ENCODE measurements at places on chromosomes 1 and 21.

DNA sequence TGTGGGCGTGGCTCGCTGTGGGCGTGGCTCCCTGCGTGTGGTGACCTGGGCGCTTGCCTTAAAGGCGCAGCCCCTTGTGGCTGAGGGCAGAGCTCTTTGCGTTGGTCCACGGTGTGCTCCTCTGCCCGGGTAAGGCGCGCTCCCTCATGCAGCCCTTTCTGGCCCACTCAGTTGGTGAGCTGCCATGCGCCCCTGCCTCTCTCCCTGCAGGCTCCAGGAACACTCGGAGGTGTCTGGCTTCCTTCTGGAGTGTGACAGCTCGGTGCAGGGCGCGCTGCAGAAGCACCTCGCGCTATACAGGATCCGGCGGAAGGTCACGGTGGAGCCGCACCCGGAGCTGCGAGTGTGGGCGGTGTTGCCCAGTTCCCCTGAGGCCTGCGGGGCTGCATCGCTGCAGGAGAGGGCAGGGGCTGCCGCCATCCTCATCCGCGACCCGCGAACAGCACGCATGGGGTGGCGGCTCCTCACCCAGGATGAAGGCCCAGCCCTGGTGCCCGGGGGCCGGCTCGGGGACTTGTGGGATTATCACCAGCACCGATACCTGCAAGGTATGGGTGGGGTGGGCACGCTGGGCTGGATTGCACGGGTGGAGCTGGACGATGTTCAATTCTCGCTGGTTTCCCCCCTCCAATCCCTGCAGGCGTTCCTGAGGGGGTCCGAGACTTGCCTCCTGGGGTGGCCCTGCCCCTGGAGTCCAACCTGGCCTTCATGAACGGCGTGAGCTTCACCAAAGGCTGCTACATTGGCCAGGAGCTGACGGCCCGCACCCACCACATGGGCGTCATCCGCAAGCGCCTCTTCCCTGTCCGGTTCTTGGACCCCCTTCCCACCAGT lies 9.1 kb downstream of the IBA57 start:
- no peak for DNase-seq
- H3K4me1 ChIP-seq: no peaks in the 10 kb centered on the region
- peaks cover 4% of the 10 kb centered on the region for H3K36me3 ChIP-seq
- H3K27me3 ChIP-seq: no peaks in the 10 kb centered on the region
- H3K27ac ChIP-seq: no peak overlapping the region

DNA sequence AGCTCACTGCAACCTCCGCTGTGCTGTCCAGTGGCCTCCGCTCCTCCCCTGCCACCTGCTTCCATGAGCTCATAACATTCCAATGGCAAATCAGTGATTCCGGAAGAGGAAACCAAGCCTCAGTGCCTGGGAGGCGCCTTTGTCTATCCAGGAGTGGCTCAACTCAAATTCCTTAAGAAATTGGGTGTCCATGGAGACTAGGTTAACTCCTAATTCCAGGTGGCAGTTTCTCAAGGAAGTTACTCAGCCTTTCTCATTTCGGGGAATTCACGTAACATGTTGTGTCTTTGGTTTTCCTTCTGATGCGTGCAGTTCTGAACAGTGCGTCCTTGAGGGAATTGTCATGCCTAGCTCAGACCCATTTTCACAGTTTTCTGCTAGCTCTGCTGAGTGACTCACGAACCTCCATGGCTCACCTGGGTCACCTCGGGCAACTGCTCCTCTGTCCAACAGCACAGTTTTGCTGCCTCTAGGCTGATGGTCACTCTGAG lies 89.9 kb upstream of the DSCAM start:
- no peaks in the 10 kb centered on the region for H3K27me3 ChIP-seq
- H3K4me3 ChIP-seq: no peak overlapping the region
- no peaks in the 10 kb centered on the region for H3K4me1 ChIP-seq
- no peak for DNase-seq
- no peaks in the 10 kb centered on the region for H3K36me3 ChIP-seq
- H3K27ac ChIP-seq: no peak overlapping the region

GRCh38 chr1:78950826-78951225 lies 55.7 kb downstream of the ADGRL4 start:
- no peaks in the 10 kb centered on the region for H3K27me3 ChIP-seq
- H3K4me1 ChIP-seq: no peaks in the 10 kb centered on the region
- no peak overlapping the region for H3K27ac ChIP-seq
- DNase-seq: no peak
- no peaks in the 10 kb centered on the region for H3K36me3 ChIP-seq

GRCh38 chr1:8910914-8911313 lies 32.4 kb upstream of the ENO1 start:
- H3K27ac ChIP-seq: no peak overlapping the region
- DNase-seq: peak; percentile 9
- H3K36me3 ChIP-seq: no peaks in the 10 kb centered on the region
- H3K27me3 ChIP-seq: no peaks in the 10 kb centered on the region
- peaks cover 2% of the 10 kb centered on the region for H3K4me1 ChIP-seq

- DNase-seq: no peak
- no peaks in the 10 kb centered on the region for H3K36me3 ChIP-seq
- H3K4me3 ChIP-seq: no peak overlapping the region
- no peak overlapping the region for H3K27ac ChIP-seq
- no peaks in the 10 kb centered on the region for H3K4me1 ChIP-seq
Measured at GRCh38 chr1:200081151-200081968, 53.9 kb downstream of the NR5A2 start.

GRCh38 chr1:81679942-81680341 lies 120.8 kb upstream of the ADGRL2 start:
- H3K4me3 ChIP-seq: no peak overlapping the region
- H3K4me1 ChIP-seq: peaks cover 29% of the 10 kb centered on the region
- no peak overlapping the region for H3K27ac ChIP-seq
- H3K36me3 ChIP-seq: no peaks in the 10 kb centered on the region

GRCh38 chr21:16079830-16080229 lies 350.0 kb downstream of the USP25 start:
- no peaks in the 10 kb centered on the region for H3K4me1 ChIP-seq
- no peak overlapping the region for H3K27ac ChIP-seq
- DNase-seq: no peak
- H3K36me3 ChIP-seq: no peaks in the 10 kb centered on the region
- H3K4me3 ChIP-seq: no peak overlapping the region

- no peak for DNase-seq
- H3K36me3 ChIP-seq: no peaks in the 10 kb centered on the region
- H3K4me1 ChIP-seq: no peaks in the 10 kb centered on the region
- H3K4me3 ChIP-seq: no peak overlapping the region
- peaks cover 4% of the 10 kb centered on the region for H3K27me3 ChIP-seq
Measured at GRCh38 chr1:119834990-119835389, 23.7 kb upstream of the REG4 start.

GRCh38 chr1:235562589-235562988 lies 58.3 kb upstream of the B3GALNT2 start:
- H3K27me3 ChIP-seq: no peaks in the 10 kb centered on the region
- H3K4me3 ChIP-seq: no peak overlapping the region

- H3K4me3 ChIP-seq: no peak overlapping the region
- peaks cover 30% of the 10 kb centered on the region for H3K4me1 ChIP-seq
- H3K27me3 ChIP-seq: no peaks in the 10 kb centered on the region
- H3K27ac ChIP-seq: no peak overlapping the region
- DNase-seq: no peak
Measured at GRCh38 chr1:168473126-168473525, 70.7 kb downstream of the XCL2 start.

- H3K27ac ChIP-seq: peak overlapping the region; percentile 92
- peak; percentile 84 for DNase-seq
- H3K4me3 ChIP-seq: no peak overlapping the region
- H3K4me1 ChIP-seq: peaks cover 19% of the 10 kb centered on the region
- H3K27me3 ChIP-seq: no peaks in the 10 kb centered on the region
Measured at GRCh38 chr1:17569200-17570139, 30.0 kb downstream of the ARHGEF10L start.

- H3K4me1 ChIP-seq: peaks cover 4% of the 10 kb centered on the region
- DNase-seq: no peak
Measured at GRCh38 chr1:3905953-3906671, 6.0 kb upstream of the C1orf174 start.

- peaks cover 23% of the 10 kb centered on the region for H3K36me3 ChIP-seq
- H3K27ac ChIP-seq: no peak overlapping the region
- no peak overlapping the region for H3K4me3 ChIP-seq
- DNase-seq: no peak
- H3K4me1 ChIP-seq: peaks cover 6% of the 10 kb centered on the region
Measured at GRCh38 chr21:41921021-41921420, 32.8 kb downstream of the C2CD2 start.

DNA sequence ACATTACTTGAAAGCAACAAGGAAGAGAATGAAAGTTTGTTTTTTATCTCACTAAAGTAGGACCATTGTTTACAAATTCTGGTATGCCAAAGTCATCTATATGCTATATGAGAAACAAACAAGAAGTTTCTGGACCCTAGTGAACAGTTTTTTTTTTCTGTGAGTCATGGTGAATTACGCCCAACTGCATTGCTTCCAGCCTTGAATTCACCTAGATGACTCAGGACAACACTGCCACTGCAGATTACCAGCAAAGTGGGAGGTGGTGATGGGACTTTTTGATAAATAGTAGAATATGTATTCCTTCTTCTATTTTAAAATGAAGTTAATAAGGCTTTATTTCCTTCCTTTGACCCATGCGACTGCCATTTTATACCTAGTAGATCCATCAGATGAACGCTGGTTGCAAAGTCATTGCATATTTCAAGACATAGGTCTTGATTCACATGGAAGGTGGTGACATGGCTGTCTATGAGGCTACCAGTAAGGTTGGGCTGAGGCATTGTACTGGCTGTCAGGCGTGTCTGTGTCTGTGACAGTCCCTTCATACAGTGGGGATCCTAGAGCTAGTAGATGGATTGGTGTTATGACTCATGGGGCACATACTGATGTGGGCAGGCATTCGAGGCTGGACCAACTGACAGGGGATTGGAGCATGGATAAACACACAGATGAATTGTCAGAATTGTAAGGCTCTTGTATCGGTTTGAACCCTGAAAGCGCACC lies 49.1 kb upstream of the APOBEC4 start:
- no peak for DNase-seq
- peak overlapping the region; percentile 38 for H3K27ac ChIP-seq
- H3K36me3 ChIP-seq: no peaks in the 10 kb centered on the region
- peaks cover 39% of the 10 kb centered on the region for H3K4me1 ChIP-seq
- no peaks in the 10 kb centered on the region for H3K27me3 ChIP-seq
- no peak overlapping the region for H3K4me3 ChIP-seq

GRCh38 chr1:245589316-245589715 lies 434.5 kb downstream of the KIF26B start:
- no peak for DNase-seq
- H3K4me1 ChIP-seq: peaks cover 16% of the 10 kb centered on the region
- H3K4me3 ChIP-seq: no peak overlapping the region
- H3K27ac ChIP-seq: no peak overlapping the region

DNA sequence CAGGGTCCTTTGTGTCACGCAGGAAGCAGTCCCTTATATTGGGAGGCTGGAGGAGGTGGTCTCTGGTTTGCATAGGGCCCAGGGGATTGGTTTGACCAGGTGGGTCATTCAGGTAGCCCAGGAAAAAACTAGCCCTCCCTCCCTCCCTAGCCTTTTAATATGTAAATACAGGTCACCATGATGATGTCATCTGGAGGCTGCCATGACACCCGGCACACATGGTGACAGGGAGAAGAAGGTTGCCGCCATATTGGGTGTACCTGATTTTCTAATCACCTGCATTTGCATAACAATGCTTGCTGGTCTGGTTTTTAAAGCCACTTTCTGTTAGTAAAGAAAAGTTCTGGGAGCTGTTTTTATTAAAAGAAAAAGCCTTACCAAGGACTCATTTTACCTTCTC lies 791.0 kb upstream of the ADGRL4 start:
- no peaks in the 10 kb centered on the region for H3K36me3 ChIP-seq
- H3K27me3 ChIP-seq: no peaks in the 10 kb centered on the region
- no peaks in the 10 kb centered on the region for H3K4me1 ChIP-seq
- DNase-seq: no peak
- no peak overlapping the region for H3K27ac ChIP-seq
- H3K4me3 ChIP-seq: no peak overlapping the region

- DNase-seq: no peak
- H3K27ac ChIP-seq: no peak within 1 kb of the TSS
- no peaks in the 10 kb centered on the region for H3K36me3 ChIP-seq
- no peaks in the 10 kb centered on the region for H3K27me3 ChIP-seq
Measured at GRCh38 chr1:247857069-247857984, at the start of gene TRIM58. TRIM58 (plus strand) TSS chr1:247857187; CDS start chr1:247857247, 60 bp downstream.

DNA sequence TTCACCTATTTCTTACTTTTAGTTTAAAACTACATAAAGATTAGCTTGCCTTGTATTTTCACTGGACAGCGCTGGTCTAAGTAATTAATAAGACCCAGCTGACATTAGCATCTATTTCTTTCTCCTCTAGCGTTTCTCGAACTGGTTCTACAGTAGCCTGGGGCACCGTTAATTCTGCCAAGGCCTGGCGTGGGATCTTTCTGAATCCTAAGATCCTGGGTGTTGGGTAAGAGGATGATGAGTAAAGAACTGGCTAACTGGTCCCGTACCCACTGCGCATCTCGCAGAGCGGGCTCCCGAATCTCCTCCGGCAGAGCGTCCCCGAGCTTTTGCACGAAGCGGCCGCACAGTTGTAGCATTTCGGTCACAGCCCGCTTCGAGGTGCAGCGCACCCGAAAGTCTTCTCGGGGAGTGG lies 309 bp downstream of the NSL1 start:
- H3K4me1 ChIP-seq: peaks cover 14% of the 10 kb centered on the region
- no peaks in the 10 kb centered on the region for H3K27me3 ChIP-seq
- H3K27ac ChIP-seq: peak overlapping the region; percentile 51
- DNase-seq: no peak

DNA sequence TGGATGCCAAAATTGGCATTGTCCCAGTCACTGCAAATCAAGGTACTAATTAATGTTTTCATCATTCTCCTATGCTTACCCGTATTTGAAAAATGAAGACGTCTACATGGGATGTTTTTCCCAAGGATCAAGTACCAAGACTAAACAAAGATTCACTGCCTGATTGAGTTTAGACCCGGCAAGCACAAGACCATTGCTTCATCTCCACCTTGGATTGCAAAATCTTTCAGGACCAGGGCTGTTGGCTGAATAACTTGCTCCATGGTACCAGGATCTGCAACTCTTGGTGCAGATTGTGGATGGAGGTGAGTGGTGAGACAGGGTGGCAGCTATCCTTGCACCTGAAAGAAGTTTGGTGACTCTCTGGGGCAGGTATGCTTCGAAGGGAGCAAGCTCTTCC lies 122.5 kb upstream of the ETS2 start:
- H3K27ac ChIP-seq: no peak overlapping the region
- DNase-seq: no peak
- H3K4me3 ChIP-seq: no peak overlapping the region
- peaks cover 18% of the 10 kb centered on the region for H3K4me1 ChIP-seq
- no peaks in the 10 kb centered on the region for H3K27me3 ChIP-seq
